ENCODE measurements at places on chromosomes 16 and 17.

DNA sequence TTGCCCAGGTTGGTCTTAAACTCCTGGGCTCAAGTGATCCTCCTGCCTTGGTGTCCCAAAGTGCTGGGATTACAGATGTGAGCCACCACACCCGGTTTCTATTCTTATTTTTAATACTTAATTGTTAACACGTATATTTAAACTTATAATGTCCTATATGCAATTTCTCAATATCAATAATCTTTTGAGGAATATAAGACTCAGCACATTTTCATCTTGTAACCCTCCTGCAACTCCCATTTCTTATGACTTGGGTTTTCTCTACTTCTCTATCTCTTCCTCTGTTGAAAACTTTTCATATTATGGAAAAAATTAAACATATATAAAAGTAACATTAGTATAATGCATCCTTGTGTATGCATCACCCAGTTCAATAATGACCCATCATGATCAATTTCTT is 150.7 kb downstream of the PRKCB start:
- no peak for DNase-seq

DNA sequence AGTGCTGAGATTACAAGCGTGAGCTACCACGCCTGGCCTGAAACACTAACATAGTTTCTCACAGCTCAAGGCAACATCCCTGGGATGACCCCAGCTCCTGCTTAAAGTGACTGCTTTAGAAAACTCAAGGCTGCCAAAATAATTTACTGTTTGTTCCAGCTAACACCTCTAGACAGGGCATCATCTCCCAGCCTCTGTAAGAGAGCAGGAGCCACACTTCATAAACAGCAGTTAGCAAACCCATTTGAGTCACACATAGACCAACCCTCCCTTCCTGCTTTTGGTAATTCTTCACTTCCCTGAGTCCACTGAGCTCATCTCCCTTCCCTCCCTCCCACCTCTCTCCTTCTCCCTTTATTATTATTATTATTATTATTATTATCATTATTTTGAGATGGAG is 201.3 kb downstream of the XYLT1 start:
- DNase-seq: no peak

GRCh38 chr16:6827267-6827666 is 505.4 kb upstream of the RBFOX1 start:
- DNase-seq: no peak

- DNase-seq: no peak
These were observed 19.4 kb downstream of the PSME3IP1 start for GRCh38 chr16:57166451-57166850.

- DNase-seq: no peak
These were observed 20.4 kb downstream of the KRT12 start for GRCh38 chr17:40846515-40847144.

GRCh38 chr16:27199736-27200135 is 3.6 kb upstream of the KDM8 start:
- no peak for DNase-seq

GRCh38 chr17:3808701-3809100 is 7.7 kb upstream of the ITGAE start:
- no peak for DNase-seq

GRCh38 chr17:31495022-31495885 is 103.8 kb downstream of the RAB11FIP4 start:
- DNase-seq: no peak

GRCh38 chr16:79808731-79809130 is 208.2 kb upstream of the MAF start:
- DNase-seq: no peak

- DNase-seq: no peak
These were observed 216.1 kb downstream of the ENGASE start for GRCh38 chr17:79290726-79291125.

DNA sequence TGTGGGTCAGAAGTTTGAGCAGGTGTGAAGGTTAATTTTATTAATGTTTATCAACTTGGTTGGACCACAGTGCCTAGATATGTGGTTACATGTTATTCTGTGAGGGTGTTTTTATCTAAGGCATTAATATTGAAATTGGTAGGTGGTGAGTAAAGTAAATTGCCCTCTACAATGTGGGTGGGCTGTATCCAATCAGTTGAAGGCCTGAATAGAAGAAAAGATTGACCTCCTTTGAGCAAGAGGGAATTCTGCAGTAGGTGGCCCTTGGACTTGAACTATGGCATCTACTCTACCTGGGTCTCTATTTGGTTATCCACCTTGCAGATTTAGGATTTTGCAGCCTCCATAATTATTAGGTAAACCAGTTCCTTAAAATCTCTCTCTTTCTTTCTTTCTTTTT is 356.8 kb upstream of the EEF2KMT start:
- DNase-seq: no peak
